A673 (cell line): ENCODE measurements at places on chromosomes 5 and 9. TPM values are rescaled to one million over a fixed set of nuclear protein-coding genes. Genes with fewer than 3 reads are reported as not detected.

Gene TAS2R1
- total RNA-seq, result not detected in 2 replicates

Gene BTNL8
- total RNA-seq, result not detected in 2 replicates

Gene CDC25C
- 22.3 and 25.6 TPM in 2 replicates for total RNA-seq

Gene PKD2L2
- total RNA-seq, result not detected in 2 replicates

Gene NEUROG1
- not detected in 2 replicates for total RNA-seq
